Psoas muscle (tissue), 8 donors: ENCODE measurements at places on chromosomes 12 and 14. TPM values are rescaled to one million over a fixed set of nuclear protein-coding genes. Genes with fewer than 3 reads are reported as not detected.

ST8SIA1 gene
- total RNA-seq, result 0.68 TPM

DNA sequence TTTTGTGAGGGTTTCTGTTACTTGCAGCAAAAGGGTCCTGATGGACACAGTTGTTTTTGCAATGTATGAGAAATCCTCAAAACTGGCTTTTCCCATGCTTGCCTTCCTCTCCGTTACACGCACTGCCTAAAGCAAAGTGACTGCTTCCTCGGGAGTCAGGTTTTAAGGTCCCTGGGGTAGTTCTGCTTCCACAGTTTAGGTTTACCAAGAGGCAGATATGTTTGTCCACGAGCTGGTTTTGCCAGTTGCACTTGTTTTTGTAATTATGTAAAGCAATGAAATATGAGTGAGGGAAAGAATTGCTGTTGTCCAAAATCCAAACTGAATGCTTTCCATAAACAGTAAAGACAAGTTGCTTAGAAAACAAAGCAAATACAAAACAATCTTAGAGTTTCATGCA, 290.7 kb upstream of the AMIGO2 start:
- H3K27me3 ChIP-seq, result no peaks in the 10 kb centered on the region
- DNase-seq, result no peak
- no peaks in the 10 kb centered on the region for H3K4me1 ChIP-seq
- H3K27ac ChIP-seq, result no peak overlapping the region
- no peak overlapping the region for H3K4me3 ChIP-seq

GRCh38 chr12:8655421-8655820, 7.2 kb downstream of the MFAP5 start:
- H3K4me3 ChIP-seq, result no peak overlapping the region
- no peaks in the 10 kb centered on the region for H3K4me1 ChIP-seq
- no peak for DNase-seq
- no peak overlapping the region for H3K27ac ChIP-seq
- H3K36me3 ChIP-seq, result no peaks in the 10 kb centered on the region
- peaks cover 3% of the 10 kb centered on the region for H3K27me3 ChIP-seq

GRCh38 chr14:87745507-87746118, 247.4 kb downstream of the GALC start:
- H3K4me1 ChIP-seq, result no peaks in the 10 kb centered on the region
- H3K36me3 ChIP-seq, result no peaks in the 10 kb centered on the region
- no peak for DNase-seq
- H3K27me3 ChIP-seq, result no peaks in the 10 kb centered on the region

DNA sequence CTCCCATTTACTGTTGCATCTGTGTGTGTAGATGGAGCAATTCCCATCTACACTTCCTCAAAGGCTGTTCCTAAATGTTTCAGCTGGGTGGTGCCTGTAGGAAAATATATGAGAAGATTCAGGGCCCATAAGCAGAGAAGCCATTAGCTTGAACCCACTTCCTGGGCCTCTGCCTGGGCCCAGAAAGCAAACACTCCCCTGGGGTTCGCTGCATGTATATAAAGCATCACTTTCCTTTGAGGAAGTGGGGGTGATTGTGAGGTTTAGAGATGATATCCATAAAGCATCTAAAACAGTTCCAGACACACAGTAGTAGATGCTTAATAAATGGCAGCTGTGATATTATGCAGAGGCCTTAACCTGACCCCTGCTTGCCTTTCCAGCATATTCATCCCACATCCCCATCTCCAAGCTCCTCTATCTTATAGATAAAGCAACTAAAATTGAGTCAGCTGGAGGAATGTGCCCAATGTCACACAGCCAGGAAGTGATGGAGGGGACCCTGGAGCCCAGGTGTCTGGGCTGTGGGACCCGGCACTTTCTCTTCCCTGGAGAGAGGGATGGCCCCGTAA, 280.0 kb upstream of the CRY1 start:
- no peaks in the 10 kb centered on the region for H3K27me3 ChIP-seq
- no peak for DNase-seq
- no peak overlapping the region for H3K27ac ChIP-seq
- H3K4me3 ChIP-seq, result no peak overlapping the region

- peak; percentile 37 for DNase-seq
- H3K4me1 ChIP-seq, result no peaks in the 10 kb centered on the region
These were observed 20.3 kb upstream of the FAIM2 start for GRCh38 chr12:49923880-49924556.

CIDEB gene
- total RNA-seq, result 1.7 TPM

- DNase-seq, result no peak
- no peak overlapping the region for H3K4me3 ChIP-seq
- H3K27me3 ChIP-seq, result no peaks in the 10 kb centered on the region
- H3K27ac ChIP-seq, result no peak overlapping the region
- H3K36me3 ChIP-seq, result no peaks in the 10 kb centered on the region
These were observed 18.3 kb upstream of the AMIGO2 start for GRCh38 chr12:47098099-47098498.

GLIPR1 gene
- 2.8 TPM for total RNA-seq

BBS10 gene
- 7.9 TPM for total RNA-seq
